ENCODE measurements at places on chromosomes 13 and 19. TPM values are rescaled to one million over a fixed set of nuclear protein-coding genes. Genes with fewer than 3 reads are reported as not detected.
A peak's percentile ranks its signal among the peaks of the same experiment; 100 is the strongest.

TMEM238 gene
- total RNA-seq = 9.8 TPM

ZNF414 gene
- total RNA-seq = 7.5 TPM

MAP2K2 gene
- 64.5 TPM for total RNA-seq

HTR2A gene
- total RNA-seq = 1.2 TPM

CD37 gene
- total RNA-seq = 2.9 TPM

DNA sequence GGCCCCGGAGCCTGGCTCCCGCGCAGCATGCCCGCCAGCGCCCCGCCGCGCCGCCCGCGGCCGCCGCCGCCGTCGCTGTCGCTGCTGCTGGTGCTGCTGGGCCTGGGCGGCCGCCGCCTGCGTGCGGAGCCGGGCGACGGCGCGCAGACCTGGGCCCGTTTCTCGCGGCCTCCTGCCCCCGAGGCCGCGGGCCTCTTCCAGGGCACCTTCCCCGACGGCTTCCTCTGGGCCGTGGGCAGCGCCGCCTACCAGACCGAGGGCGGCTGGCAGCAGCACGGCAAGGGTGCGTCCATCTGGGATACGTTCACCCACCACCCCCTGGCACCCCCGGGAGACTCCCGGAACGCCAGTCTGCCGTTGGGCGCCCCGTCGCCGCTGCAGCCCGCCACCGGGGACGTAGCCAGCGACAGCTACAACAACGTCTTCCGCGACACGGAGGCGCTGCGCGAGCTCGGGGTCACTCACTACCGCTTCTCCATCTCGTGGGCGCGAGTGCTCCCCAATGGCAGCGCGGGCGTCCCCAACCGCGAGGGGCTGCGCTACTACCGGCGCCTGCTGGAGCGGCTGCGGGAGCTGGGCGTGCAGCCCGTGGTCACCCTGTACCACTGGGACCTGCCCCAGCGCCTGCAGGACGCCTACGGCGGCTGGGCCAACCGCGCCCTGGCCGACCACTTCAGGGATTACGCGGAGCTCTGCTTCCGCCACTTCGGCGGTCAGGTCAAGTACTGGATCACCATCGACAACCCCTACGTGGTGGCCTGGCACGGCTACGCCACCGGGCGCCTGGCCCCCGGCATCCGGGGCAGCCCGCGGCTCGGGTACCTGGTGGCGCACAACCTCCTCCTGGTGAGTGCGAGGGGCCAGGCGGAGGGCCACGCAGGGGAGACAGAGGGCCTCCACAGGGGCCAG lies at the start of gene KL:
TSS of gene KL (plus strand) at position 10 of the 909 bp plus-strand sequence. CDS start at position 28, 18 bp downstream.
- no peak for DNase-seq

DNA sequence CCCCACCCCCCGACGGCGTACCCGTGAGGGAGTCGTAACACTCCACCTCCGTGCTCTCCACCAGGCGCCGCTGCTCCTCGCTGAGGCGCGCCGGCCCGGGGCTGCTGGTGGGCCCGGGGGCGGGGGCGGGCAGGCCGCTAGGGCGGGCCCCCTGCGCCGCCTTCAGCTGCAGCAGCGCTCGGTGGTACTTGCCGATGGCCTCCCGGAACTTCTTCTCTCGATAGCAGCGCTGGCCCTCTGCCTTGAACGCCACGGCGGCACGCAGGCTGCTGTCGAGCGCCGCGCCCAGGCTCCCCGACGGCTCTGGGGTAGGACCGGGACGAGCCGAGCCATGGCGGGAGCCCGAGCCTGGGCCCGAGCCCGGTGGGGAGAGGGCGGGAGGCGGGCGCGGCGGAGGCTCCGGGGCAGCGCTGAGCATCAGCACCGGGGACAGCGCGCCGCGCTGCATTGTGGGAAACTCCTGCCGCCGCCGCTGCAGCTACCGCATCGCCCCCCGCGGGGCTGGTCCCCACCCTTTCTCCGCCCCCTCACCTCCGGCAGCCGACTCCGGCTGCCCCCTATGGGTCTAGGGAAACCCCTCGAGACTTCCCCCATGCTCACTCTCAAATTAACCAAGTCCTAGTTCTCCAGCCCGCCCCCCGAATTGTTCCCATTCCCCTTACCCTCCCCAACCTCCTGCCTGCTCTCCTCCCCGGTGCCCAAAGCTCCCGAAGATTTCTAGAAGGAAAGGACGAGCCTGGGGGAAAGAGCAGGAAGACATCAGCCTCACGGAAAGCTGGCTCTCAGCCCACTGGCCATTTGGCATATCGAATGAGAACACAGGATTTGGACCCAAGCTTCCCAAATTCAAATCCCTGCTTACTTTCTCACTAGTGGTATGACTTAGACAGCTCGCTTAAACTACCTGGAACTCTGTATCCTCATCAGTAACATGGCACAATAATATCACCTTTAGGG lies at the start of gene TTC9B:
TSS of gene TTC9B (minus strand) at position 451 of the 957 bp plus-strand sequence. CDS start at position 448, 3 bp downstream.
- no peak for DNase-seq

GRCh38 chr19:17001603-17002183 lies 24.9 kb downstream of the CPAMD8 start:
- no peak for DNase-seq

DNA sequence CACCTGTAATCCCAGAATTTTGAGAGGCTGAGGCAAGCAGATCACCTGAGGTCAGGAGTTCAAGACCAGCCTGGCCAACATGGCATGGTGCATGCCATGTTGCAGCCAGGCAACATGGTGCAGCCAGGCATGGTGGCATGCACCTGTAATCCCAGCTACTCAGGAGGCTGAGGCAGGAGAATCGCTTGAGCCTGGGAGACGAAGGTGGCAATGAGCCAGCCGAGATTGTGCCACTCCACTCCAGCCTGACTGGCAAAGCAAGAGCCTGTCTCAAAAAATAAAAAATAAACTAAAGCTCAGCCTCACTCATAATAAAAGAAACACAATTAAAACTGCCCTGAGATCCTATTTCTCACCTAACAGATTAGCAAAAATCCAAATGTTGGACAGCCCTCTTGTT lies 49.7 kb upstream of the MAP3K10 start:
- no peak for DNase-seq

DNA sequence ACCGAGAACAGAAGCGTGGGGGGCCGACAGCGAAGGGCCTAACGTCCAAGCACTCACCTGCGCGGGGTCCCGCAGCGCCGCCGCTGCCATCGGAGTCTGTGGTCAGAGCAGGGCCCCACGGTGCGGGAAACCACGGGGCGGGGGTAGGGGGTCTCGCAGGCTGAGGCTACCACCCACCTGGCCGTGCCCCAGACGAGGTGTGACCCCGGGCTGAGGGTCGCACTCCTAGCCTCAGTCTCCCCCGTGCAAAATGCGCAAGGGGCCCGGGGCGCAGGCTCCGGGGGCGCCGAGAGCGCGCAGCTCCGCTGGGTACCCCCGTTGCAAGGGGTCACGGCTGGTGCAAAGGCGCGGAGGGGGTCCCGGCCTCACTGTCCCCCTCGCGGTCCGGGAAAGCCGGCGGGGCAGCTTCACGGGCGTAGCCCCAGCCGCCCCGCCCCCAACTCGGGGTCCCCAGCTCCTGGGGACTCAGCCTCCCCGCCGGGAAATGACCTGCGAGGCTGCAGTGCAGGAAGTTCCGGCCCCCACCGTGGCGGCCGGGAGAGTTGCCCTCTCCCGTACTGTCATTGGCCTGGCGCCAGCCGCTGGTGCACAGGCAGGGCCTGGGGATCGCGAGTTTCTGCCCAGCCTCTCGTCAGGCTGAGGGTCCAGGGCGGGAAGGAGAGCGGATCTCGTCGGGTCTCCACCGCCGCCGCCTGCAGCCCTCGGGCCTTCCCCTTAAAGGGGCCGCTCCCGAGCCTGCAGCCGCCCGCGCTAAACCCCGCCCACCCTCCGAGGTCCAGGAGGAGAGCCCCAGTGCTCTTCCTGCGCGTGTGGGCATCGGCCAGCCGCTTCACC lies at the start of gene ZNF792:
TSS of gene ZNF792 (minus strand) at position 657 of the 834 bp plus-strand sequence. CDS start at position 90, 567 bp downstream.
- DNase-seq = peak; percentile 34

DNA sequence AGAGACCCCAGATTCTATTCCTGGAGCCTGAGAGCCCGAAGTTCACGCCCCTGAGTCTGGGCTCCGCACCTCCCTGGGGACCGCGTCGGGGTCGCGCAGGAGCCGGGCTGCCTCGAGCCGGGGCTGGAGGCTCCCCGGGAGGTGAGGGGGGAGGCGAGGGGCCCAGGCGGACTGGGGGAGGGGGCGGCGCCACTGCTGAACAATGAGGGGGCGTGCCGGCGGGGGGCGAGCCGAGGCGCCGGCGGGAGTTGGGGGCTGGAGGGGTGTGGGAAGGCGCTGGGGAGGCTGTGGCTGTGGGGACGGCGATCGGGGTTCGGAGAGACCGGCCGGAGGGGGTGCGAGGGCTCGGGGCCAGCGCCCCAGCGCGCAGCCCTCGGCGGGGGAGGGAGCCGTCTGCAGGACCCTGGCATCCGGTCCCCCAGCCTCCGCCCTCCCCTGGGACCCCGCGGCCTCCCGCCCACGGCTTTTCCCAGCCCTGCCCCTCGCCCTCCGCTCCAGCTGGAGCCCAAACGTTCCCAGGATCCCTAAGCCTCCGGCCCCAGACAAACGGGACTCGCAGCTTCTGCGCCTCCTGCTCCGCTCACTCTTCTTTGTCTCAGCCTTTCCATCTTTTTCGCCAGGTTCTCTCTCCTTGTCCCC lies 922 bp downstream of the PLEKHG2 start:
- no peak for DNase-seq

GRCh38 chr19:14310055-14310454 lies 71.2 kb upstream of the ADGRE5 start:
- DNase-seq = no peak

DNA sequence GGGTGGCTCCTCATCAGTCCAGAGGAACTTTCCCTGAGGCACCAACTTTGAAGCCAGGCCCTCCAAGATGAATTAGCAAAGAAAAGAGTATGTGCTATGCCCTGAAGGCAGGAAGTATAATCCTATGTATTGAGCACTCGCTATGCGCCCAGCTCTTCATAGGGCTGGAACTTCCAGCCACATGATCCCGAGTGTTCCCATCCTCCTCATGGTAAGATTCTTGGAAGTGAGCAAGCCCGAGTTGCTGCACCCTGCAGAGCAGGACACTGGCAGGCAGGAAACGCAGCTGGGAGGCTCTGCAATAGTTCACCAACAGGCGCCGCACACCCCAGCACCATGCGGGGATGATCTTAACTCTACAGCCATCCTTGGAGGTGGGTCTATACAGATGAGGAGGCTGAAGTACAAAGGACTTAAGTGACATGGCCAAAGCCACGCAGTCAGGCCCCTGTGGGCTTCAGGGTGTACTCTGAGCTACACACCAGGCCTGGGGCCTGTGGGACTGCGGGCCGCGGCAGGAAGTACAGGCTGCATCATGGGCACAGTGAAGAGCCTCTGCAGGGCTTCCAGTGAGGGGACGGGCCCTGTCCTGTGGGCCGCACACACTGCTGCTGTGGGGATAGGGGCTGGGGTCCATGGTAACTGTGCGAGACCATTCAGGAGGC lies 25.1 kb downstream of the C19orf47 start:
- no peak for DNase-seq

DNA sequence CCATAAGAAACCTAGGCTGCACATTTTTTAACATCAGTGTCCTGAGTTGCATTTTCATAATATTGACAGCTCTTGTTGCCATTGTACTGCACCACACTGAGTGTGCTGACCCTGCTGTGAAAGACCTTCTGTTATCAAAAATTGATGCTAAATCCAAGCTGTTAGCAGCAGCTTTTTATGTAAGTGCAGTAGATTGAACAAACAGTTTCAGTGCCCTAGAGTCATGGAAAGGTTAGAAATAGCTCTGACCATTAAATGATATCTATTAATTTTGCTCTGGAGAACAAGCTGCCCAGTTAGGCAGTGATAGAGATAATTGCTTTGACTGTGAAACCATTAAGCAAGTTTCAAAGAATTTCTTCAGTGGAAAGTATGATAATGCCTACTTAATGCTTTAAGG lies 1289.2 kb upstream of the PCDH20 start:
- no peak for DNase-seq

GRCh38 chr19:4368128-4368820 lies 24.9 kb downstream of the MPND start:
- no peak for DNase-seq

DNA sequence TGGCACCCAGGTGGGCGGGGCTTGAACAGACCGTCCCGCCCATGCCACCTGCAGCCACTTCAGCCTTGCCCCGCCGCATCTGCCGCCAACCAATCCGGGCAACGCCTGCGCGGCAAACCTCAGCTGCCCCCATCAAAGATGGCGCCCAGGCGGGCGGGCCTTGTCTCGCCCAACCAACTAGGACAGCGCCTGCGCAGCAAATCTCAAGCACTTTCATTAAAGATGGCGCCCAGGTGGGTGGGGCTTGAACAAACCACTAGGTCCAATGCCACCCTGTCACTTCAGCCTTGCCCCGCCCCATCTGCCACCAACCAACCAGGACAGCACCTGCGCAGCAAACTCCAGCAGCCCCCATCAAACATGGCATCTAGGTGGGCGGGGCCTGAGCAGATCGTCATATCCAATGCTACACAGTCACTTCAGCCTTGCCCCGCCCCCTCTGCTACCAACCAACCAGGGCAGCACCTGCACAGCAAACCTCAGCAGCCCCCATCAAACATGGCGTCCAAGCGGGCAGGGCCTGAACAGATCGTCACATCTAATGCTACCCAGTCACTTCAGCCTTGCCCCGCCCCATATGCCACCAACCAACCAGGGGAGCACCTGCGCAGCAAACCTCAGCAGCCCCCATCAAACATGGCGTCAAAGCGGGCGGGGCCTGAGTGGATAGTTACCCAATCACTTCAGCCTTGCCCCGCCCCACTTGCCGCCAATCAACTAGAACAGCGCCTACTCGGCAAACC lies 1.4 kb downstream of the PEG3 start:
- DNase-seq = peak; percentile 97

DNA sequence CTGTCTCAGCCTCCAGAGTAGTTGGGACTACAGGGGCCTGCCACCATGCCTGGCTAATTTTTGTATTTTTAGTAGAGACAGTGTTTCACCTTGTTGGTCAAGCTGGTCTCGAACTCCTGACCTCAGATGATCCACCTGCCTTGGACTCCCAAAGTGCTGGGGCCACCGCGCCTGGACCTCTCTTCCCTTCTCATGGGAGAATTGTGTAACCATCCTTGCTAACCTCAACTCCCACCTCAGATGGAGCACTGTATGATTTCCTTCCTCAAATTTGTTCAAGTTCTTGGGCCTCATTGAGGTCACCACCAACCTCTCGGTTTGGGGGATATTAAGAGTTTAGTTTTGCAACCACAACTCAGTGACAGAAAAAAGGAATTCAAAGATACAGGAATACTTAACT lies 10.7 kb downstream of the LILRA5 start:
- no peak for DNase-seq

GRCh38 chr19:1312767-1313694 lies 27.4 kb downstream of the EFNA2 start:
- DNase-seq = no peak

DNA sequence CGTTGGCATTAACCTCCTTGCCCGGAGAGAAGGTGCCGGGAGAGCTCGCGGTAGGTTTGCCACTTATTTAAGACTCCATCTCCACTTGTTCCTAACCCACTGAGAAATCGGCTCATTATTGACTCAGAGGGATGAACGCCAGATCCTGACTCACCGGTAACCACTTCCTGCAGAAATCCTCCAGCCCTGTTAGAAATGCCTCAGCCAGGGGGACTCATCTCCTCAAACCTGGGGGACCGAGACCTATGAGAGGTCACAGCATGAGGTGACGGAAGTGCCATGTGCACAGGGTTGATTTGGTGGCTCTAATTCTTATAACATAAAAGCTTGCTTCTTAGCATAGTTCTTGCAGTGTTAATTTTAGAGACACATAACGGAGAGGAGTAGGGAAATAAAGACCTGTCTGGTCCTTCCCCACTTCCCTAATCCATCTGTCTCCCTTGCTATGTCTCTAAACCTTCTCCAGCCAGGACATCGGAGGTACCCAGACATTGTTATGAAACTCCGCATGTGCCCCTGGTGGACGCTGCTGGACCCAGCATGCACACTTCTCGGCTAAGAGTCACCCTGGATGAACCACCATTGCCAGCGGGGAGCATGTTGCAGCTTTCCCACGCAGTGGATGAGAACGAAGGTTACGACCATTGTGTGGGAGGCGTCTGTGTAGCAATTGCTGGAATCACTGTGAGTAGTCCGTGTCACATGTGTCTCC lies 158.9 kb downstream of the EFNB2 start:
- no peak for DNase-seq

- no peak for DNase-seq
Observed at GRCh38 chr13:53501387-53501786, 472.8 kb downstream of the OLFM4 start.
